ENCODE measurements at places on chromosomes 2 and 18.
A peak's percentile ranks its signal among the peaks of the same experiment; 100 is the strongest.

- no peak for DNase-seq
These were observed 70.9 kb downstream of the ASB1 start for GRCh38 chr2:238497610-238498005.

- no peak for DNase-seq
These were observed 6.1 kb upstream of the INO80B start for GRCh38 chr2:74448771-74449170.

DNA sequence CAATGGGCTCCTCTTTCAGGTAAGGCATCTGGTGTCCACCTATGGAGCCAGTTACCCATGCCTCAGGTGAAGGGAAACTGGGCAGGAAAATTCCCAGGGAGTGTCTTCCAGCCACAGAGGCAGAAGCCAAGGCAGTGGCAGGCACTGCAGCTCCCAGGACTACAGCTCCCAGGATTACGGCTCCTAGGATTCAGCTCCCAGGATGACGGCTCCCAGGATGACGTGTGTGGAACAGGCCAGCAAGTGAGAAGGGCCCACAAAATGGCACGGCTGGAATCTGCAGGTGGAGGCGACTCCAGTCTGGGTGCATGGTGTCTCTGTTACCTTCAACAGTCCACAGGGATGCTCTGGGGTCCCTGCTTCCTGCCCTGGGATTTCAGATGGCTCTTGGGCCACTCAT is 92.1 kb downstream of the PTGR3 start:
- DNase-seq = no peak

DNA sequence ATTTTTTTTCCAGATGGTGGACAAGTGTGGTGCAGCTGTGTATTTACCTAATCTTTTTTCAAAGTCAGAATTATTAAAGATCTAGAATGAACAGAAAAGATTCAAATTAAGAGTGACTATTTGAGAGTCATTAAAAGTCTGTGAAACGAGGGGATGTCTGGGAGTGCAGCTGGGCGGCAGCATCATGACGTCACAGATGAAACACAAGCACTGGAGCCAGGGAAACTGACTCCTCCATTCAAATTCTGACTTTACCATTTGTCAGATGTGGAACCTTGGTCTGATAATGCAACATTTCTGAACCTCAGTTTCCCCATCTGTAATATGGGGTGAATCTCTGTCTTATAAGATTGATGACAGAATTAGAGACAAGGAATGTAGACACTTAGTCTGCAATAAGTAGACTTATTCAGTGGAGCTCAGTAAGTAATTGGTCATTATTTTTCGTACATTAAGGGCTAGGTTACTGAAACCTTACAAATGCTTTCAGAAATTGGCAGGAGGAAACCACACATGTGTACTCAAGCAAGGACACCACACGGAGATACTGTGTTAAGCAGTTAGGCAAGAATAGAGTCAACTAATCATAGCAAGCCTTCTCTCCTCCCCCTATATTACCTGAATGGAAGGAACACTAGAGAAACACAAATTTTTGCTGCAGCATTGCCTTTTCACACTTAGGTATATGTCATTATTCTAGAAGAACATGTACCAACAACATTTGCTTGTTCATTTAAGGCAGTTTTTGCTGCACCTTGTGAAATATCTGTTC is 27.8 kb upstream of the CXXC1 start:
- DNase-seq = no peak

- peak; percentile 34 for DNase-seq
These were observed 86.0 kb upstream of the ALPP start for GRCh38 chr2:232292395-232293154.

DNA sequence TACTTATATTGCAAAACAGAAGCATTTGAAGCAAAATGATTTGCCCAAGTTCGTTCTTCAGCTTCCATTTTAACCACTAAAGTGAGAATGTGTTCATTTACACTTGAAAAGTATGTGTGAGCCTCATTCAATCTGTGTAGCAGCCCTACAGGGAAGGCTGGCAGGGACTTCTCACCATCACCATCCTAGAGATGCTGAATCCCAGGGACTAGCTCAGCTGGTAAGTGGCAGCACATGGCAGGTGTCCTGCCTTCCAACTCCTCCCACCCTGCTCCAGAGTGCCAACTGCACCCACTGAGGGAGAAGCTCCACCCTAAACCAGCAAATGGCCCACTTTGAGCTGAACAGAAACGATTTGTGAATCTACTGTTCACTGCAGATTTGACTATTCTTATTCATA is 91.5 kb downstream of the EN1 start:
- DNase-seq = no peak

- no peak for DNase-seq
These were observed 149.4 kb upstream of the PTPRM start for GRCh38 chr18:7417727-7418126.

- DNase-seq = no peak
These were observed 205.8 kb upstream of the NCKAP5 start for GRCh38 chr2:133773854-133774653.

DNA sequence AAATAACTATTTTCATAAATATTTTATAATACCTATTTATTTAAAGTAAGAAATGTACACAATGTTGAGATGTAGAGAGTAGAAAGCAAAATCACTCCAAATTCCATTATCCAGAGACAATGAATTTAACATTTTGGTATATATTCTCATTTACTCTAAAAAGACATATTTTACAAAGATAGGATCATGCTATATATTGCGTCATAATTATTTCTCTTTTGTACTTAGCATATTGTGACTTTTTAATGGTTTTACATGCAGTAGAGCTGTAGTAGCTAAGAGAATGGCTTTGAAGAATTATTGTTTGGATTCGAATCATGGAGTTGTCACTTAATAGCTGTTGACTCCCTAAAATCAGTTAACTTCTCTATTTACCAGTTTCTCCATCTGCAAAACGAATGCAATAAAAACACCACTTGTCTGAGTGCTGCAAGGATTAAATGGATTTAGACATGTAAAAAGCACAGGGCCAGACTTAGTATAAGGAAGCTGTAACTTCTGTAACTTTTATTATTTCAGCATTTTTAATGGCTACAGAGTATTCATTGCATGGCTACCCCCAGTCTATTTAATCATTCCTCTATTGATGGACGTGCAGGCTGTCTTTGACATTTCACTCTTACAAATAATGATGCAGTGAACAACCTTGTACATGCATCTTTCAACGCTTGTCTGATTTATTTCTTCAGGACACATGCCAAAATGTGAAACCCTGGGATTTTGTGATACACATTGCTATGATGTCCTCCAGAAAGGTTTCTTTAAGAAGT is 33.2 kb downstream of the KCNS3 start:
- no peak for DNase-seq

DNA sequence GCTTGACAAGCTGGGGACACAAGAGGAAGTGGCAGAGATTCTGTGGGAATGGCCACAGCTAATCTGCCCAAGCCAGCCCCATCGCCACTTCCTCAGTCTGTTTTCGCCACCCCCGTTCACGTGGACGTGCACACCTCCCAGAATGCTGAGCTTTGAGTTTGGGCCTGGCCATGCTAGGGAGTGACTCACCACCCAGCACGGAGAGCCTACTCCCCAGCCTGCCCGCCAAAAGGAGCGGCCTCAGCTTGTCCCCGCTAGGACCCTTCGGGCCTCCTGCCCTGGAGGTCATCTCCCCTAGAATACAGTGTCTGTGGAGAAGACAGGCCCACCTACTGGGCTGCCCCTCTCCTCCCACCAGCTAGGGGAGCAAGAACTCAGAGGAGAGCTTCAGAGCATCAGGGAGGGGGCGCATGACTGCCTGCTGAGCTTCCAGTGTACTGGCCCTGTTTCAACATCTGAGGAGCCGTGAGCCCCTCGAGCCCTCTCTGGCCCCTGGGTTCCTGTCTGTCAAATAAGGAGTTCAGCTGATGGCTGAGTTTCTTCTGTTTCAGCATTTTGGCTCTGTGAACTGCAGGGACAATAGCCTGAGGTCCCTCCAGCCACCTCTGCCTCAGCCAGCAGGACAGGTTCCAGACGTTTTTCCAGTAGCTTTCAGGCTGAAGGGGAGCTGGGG is 5.1 kb downstream of the SLC35F6 start:
- no peak for DNase-seq

- no peak for DNase-seq
These were observed 14.0 kb downstream of the STAM2 start for GRCh38 chr2:152161598-152161997.

DNA sequence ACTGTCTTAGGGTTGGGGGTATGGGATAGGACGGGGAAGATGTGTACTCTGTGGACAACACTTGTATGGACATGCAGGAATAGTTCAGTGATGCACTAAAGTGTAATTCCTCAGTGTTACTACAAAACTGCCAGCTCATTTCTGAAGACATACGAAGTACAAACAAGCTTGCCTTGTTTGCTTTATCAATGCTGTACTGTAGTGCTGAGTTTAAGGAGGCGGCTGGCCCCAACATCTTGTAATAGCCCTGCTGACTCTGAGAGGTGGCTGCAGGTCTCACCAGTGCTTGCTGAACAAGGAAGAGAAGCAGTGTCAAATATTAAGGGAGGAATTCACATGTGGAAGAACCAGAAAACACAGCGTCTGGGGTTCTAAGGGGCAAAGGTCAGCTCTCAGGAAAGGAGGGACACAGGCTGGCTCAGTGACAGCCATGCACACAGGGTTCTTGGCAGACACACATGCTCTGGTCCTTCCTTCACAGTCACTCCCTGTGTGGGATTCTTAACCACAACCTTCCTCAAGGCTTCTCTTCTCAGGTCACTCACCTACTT is 39.8 kb upstream of the EVA1A start:
- no peak for DNase-seq

- DNase-seq = no peak
These were observed 3.2 kb downstream of the CFLAR start for GRCh38 chr2:201118961-201119854.

- DNase-seq = no peak
These were observed 7.4 kb downstream of the CTDSP1 start for GRCh38 chr2:218406949-218407618.

GRCh38 chr2:2164326-2164917 is 166.7 kb downstream of the MYT1L start:
- DNase-seq = no peak

DNA sequence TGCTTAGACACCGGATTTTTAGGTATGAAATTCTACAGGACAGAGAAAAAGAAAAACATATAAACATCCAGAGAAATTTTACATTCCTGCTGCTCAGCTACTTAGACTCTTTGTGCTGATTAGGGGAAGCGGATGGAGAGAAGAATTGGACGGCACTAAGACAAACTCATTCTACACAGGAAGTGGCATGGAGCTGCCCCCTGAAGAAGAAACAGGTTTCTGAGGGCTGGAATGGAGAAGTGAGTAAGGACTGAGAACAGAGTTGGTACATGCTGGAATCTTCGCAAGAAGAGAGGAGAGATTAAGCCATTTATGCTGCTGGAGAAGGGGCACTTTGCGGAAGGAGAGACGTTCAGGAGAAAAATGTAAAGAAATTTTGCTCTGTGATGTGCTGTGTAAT is 253.0 kb upstream of the ERBB4 start:
- no peak for DNase-seq

DNA sequence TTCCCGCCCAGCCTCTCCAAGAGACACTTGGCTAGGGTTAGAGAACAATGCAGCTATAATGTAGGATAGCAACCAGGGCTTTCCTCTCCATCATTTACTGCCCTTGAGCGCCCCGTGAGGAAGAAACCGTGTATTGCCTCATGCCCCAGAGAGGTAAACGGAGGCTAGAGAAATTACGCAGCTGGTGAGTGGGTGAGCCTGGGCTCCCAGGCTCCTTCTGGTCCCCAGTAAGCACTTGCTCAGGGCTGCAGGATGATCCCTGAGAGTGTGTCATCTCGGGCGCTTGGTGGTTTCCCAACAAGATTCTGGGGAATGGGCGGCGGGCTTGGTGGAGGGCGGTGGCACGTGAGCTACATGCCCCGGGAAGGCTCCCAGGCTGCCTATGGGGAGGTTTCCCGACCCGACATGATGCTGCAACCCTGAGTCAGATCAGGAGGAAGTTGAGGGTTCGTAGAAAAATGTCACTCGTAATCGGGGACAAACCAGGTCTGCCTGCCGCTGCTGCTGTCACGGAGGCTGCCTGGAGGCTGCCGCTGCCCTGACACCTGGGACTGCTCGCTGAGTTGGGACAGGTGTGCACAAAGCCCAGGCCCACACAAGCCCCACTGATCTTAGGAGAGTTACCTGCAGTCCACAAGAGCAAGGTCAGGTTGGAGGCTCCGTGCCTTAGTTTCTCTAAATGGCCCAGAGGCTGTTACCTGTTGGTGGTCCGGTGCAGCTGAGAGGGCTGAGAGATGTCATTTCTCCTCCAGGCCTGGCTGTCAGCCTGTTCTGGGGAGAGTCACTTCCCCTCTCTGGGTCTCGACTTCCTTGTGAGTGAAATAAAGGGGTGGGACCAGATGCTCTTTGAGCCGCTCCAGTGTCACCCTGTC is at the start of gene GPR55:
Gene GPR55 (minus strand): TSS at position 773 of the 872 bp plus-strand sequence. CDS start 14,280 bp downstream, outside the sequence.
- peak; percentile 46 for DNase-seq

GRCh38 chr18:65749841-65750240 is 971 bp upstream of the CDH7 start:
- no peak for DNase-seq

GRCh38 chr2:57396355-57397098 is 650.1 kb upstream of the VRK2 start:
- no peak for DNase-seq

GRCh38 chr2:108787216-108787541 is 608 bp downstream of the CCDC138 start:
- no peak for DNase-seq

DNA sequence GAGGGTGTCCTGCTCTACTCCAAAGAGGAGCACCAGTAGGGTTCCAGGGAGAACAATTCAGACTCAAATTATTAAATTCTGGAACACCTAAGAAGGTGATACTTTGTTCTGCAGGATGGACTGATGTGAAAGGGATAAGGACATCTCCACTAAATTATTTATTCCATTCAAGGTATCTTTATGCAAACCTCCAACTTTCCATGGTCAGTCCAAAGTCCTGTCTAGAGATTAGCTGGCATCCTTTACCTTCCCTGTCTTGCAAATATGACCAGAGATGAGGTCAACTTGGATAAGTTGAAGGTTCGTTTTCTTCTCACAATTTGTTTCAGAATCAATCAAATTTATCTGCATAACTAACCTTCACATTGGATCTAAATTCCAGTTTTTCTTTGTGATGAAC is 8.7 kb upstream of the ZBTB14 start:
- DNase-seq = no peak

DNA sequence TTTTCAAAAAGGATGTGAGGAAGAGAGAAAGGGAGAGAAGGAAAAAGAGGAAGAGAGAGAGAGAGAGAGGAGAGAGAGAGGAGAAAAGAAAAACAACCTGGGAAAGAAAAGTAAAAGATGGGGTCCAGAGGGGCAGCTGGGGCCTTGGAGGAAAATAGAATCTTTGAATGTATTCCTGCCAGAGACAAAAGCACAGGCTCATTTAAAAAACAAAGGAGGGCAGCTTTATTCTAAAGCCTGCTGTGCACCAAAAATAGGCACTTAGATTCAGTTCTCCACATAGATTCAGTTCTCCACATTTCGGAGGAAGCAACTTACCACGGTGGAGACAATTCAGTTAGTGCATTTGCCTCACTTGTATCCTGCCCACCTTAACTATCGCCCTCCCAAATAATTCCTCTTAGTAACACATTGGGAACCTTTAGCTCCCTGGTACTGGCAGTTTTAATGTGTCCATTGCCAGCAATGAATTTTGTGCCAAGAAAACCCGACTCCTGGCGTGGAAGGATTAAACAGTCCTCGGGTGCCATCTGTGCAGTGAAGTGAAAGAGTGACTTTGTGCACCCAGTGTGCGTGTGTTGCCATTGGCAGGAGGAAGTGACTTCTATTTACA is 71.3 kb downstream of the DPP4 start:
- no peak for DNase-seq

Measured in stimulated activated CD4-positive, alpha-beta T cell treated with anti-CD3 and anti-CD28 coated beads, Interleukin-1b, Interleukin-23, amount 100 ng/mL, for 4 hours (primary cell).